Brain microvascular endothelial cell (primary cell): ENCODE measurements at places on chromosomes 7 and 10.
A peak's percentile ranks its signal among the peaks of the same experiment; 100 is the strongest.

GRCh38 chr10:120272350-120272749 is 184.7 kb upstream of the PLPP4 start:
- DNase-seq, result no peak

DNA sequence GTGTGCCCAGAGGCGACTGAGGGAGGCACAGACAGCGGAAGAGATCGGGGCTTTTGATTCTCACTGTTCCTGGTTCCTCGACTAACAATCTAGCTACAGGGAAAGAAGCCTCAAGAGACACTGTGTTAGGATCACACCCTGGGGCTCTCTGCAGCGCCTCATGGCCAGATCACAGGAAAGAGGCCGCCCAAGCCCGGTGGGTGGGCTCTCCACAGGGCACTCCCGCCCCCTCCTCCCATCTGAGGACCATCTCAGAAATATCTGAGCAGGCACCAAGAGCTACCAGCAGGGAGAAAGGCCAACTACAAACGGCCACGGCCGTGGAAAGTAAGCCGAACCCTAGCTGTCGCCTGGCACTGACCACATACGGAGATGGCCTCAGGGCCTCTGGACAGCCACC is 224.2 kb downstream of the MLLT10 start:
- DNase-seq, result no peak

GRCh38 chr7:37635346-37635745 is 48.2 kb upstream of the GPR141 start:
- no peak for DNase-seq

- peak; percentile 71 for DNase-seq
Observed at GRCh38 chr10:79159141-79159651, 90.4 kb downstream of the ZMIZ1 start.

DNA sequence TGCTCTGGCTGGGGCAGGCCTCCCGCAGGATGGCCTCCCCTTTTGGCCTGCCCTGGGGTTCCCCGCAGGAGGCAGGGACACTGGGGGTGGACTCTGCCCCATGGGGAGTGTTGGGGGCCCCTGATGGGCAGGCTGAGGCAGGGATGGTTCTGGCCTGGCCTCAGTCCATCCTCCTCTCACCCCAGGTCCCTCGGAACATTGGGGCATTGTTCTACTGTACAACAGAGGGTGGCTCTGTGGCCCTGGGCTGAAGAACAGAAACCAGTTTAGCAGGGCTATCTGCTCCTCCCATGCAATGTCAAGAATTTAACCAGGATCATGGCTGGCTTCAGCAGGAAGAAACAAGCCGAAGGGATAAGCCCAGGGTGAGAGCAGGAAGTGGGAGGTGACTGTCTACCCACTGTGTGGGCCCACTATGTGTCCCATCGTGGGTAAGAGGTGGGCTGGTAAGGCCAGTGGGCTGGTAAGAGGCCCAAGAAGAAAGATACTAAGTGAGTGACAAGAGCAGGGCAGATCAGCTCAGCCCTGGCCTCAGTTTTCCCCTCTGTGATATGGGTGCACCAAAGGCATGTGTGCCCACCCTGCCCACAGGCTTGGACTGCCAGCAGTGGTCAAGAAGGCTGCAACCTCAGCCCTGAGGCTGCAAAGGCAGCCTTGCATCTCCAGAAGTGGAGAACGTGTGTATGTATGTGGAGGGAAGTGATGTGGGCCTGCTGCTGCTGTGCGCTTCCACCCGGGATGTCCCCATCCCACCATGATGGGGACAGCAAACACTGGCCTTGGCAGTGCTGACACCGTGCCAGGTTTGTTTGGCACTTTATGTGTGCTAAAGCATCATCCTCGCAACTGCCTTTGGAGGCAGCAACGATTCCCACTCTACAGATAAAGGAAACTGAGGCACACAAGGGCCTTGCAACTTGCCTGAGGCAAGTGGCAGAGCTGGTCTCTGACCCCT is 138.9 kb downstream of the SH3PXD2A start:
- DNase-seq, result no peak

DNA sequence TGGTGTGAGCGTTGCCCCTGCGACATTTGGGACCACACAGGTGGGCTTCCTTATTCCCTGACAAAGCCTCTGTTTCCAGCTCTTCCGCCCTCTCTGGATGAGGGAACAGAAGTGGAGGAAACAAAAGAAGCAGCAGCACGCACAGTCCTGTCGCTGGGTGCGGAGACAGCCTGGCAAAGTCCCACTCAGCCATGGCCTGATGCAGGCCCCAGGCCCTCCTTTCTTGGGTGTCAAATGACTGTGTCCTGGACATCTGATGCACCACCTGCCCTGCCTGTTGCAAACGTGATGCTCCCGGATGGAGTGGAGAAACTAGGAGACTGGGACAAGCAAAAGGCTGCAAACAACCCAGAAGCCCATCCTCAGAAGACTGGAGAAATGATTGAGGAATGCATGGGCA is 20.7 kb downstream of the ZMIZ2 start:
- DNase-seq, result no peak

GRCh38 chr10:551373-552252 is 137.9 kb downstream of the DIP2C start:
- no peak for DNase-seq

DNA sequence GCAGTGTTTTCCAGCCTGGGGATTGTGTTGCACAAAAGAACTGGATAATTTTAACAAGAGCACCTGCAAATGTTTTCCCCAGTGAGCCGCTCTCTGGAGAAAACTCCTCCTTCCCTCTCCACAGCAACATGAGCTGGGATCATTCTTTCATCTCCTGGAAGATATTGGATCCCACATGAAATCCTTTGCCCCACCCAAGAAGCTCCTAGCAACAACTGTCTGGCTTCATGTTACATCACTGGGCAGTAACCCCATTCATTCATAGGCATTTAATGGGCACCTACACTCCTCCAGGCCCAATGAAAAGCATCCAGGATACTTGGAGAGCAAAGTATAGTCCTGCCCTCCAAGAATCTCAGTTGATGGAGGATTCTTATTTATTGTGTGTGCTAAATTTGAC is 27.2 kb downstream of the LSM5 start:
- no peak for DNase-seq

DNA sequence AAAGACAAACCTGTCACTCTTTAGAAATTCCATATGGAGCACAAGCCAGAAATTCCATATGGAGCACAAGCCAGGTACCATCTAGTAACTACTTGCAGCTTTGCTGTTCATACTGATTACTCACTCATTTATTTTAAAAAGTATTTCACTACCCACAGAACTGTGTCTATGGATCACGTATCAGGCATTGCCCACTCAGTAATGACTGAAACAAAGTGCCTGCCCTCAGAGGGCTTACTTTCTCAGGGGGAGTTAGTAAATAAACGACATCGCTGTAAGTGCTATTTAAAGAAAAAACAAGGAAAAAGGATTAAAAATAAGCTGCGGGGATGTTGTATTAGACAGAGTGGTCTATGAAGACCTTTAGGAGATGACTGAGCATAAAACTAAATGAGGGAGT is 170.9 kb downstream of the GALNT11 start:
- no peak for DNase-seq

DNA sequence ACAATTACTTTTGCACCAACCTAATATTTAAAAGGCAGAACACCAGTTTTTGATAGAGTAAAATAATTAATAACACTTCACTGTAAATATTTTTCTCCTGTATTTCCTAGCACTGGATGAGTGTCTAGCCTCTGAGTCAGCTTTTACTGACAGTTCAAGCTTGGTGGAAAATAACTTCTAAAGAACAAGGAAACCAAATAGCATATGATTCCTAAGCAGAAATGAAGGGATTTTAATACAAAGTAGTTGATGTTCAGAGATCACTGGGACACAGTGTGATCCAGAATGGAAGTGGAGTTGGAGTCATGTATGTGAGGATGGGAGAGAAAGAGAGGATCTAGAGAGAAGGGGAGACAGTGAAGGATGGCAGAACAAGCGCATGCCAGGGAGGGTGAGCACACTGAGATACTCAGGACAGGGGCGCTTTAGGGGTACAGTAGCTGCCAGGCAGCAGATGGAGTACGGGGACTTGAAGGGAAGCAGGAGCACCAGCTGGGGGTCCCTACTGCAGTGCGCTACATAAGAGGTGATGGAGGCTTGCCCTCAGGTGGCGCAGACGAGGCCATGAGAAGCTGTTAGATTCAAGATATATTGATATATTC is 117.9 kb upstream of the KLF6 start:
- no peak for DNase-seq

- no peak for DNase-seq
Observed at GRCh38 chr7:157472311-157473050, 135.7 kb downstream of the DNAJB6 start.

GRCh38 chr10:86960863-86961434 is 2.5 kb downstream of the SNCG start:
- no peak for DNase-seq

- DNase-seq, result no peak
Observed at GRCh38 chr7:4683043-4683883, 1.2 kb downstream of the FOXK1 start.

GRCh38 chr7:91717681-91718470 is 162.6 kb downstream of the MTERF1 start:
- DNase-seq, result no peak

- peak; percentile 62 for DNase-seq
Observed at GRCh38 chr10:16777473-16778370, 39.5 kb downstream of the RSU1 start.

- DNase-seq, result peak; percentile 20
Observed at GRCh38 chr7:70016044-70016770, 417.9 kb downstream of the AUTS2 start.

GRCh38 chr10:101272229-101272868 is 43.1 kb upstream of the LBX1 start:
- DNase-seq, result peak; percentile 62

DNA sequence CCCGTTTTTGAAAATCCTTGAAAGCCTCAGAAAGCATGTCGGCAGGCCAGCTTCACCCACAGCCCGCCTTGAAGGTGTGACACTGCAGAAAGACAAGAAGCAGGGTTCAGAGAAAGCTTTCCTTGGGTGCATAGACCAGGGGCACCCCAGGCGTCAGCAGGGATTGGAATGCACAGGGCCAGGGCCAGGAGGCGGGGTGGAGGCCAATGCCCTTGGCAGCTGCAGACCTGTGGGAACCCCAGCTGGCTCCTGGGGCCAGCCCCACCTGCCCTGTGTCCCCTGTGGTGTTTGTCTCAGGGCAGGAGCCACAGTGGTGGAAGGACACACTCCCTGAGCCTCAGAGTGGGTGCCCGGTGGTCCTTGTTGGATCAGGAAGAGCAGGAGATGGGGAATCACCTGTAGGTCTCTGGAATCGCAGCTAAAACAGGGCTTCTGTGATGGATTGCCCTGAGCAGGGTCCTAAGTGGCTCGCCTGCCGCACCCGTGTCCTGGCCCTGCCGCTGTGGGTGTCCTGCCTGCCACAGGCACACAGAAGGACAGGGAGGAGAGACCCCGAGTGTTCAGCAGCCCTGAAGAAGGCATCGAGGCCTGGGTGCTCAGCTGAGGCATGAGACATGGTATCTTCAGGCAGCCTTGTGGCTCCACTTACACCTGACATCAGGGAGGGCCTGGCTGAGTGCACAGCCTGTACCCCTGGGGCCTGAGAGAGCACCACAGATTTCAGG is 32.5 kb downstream of the ANXA8 start:
- DNase-seq, result no peak

GRCh38 chr10:77744245-77744644 is 106.6 kb upstream of the KCNMA1 start:
- DNase-seq, result no peak

- no peak for DNase-seq
Observed at GRCh38 chr10:21160116-21160515, 263.0 kb upstream of the NEBL start.

GRCh38 chr7:143018931-143019330 is 8.0 kb downstream of the OR9A2 start:
- no peak for DNase-seq

- no peak for DNase-seq
Observed at GRCh38 chr10:36468620-36469019, 656.8 kb upstream of the ANKRD30A start.

- DNase-seq, result no peak
Observed at GRCh38 chr10:54622017-54622416, 179.0 kb downstream of the PCDH15 start.

DNA sequence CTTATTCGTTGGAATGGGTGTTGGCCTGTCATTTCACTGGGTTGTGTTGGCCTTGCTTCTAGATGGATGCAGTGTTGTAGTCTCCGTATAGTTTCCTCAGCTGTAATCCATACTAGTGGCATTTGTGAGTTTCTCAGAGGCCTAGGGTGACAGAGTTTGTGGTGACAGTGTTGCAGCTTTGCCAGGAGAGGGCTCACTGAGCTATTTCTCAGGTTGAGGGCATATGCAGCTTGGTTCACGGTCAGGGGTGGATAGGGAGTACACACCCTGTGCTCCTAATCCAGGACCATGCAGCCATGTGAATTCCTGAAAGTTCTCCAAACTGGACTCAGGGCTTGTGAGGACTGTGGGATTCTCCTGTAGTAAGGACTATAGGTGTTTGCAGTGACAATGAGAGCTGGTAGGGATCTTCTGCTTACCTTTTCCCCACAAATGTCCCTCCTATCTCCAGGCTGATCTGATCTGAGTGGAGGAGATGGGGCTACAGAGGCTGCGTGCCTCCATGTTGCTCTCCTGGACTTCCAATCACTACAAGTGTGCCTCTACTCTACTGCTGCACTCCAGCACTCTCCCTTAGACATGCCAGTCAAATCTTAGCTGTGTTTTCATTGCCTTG is 229.0 kb downstream of the STK31 start:
- peak; percentile 27 for DNase-seq

- DNase-seq, result no peak
Observed at GRCh38 chr7:93060025-93060424, 57.8 kb downstream of the SAMD9 start.

DNA sequence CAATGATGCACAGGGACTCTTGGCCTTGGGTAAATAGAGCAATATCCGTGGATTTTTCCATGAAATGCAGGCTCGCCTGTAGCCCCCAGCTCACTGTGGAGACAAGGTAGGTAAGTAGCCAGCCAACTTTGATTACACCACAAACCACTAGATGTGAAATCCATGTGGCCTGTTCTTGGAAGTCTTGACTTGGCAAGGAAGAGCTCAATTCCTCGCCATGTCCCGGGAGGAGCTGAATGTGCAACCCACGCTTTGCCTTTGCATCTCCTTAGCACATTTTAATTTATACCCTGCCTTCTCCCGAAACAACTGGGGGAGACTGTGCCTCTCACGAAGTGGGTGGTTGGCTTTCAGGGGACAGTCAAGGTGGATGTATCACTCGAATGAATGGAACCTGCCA is 347.7 kb upstream of the MKI67 start:
- DNase-seq, result no peak

GRCh38 chr10:7082967-7083366 is 327.9 kb downstream of the SFMBT2 start:
- DNase-seq, result no peak

DNA sequence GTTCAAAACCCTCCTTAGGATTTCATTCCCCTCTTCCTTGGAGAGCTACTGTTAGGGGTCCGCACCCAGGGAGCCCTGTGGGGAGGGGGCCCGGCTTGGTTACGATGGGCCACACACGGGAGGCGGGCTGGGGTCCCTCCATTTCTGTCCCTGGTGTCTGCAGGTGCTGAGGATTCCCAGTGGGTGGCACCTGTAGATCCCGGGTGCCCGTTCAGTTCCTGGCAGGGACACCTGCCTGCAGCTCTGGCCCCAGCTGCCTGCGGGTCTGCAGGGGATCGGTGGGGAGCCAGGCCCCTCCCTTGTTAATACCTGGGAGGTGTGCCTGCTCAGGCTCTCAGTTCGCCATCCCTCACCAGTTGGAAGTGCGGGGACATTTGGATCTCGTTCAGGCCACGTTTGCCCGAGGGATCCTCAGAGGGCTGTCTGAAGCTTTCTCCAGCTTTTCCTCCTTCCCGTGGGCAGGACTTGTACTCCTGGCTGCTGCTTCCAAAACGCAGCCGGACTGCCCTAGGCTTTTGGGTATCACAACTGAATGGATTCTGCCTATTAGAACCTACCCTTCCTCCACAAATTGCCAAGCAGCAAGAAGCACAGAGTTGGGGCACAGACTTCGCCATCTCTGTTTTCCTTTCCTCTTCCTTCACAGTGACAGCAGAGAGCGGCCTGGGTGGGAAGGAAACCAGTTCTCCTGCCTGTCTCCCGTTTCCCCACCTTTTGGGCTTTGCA is 22.3 kb upstream of the IL15RA start:
- no peak for DNase-seq
